Activated CD4-positive, alpha-beta T cell treated with anti-CD3 and anti-CD28 coated beads, Interleukin-2, amount 50 U/mL, for 24 hours (primary cell): ENCODE measurements at places on chromosomes 1 and 21.

- DNase-seq = no peak
These were observed 591.7 kb downstream of the SMYD3 start for GRCh38 chr1:245915406-245915805.

- no peak for DNase-seq
These were observed 20.4 kb upstream of the RCAN1 start for GRCh38 chr21:34635307-34635706.

DNA sequence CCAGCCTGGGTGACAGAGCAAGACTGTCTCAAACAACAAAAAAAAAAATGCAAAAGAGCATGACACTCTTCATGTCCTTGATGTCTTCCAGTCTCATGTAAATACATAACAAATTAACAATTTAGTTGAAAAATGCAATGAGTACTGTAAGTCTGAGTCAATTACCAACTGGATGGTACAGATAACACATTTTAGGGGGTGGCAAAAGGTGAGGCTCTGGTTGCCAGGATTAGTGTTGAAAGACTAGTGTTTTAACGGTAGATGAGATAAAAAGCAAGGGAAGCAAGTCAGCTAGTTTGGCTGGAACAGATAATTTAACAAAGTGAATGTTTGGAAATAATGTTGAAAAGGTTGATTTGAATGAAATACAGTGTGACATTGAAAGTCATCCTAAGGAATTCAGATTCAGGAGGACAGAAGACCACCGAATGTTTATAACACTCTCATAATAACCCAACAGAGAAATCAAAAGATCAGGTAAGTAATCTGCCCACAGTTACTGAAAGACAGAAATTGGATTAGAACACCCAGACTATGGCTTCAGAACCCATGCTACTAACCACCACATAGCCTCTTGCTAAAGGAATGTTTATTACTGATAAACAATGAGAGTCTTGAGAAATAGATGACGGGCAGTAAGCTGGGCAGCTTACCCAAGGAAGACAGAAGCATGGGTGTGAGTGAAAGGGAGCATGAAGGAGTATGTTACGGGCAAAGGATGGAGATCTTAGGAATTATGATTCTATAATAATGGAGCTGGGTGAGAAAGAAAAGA, 312.4 kb downstream of the HMCN1 start:
- no peak for DNase-seq

DNA sequence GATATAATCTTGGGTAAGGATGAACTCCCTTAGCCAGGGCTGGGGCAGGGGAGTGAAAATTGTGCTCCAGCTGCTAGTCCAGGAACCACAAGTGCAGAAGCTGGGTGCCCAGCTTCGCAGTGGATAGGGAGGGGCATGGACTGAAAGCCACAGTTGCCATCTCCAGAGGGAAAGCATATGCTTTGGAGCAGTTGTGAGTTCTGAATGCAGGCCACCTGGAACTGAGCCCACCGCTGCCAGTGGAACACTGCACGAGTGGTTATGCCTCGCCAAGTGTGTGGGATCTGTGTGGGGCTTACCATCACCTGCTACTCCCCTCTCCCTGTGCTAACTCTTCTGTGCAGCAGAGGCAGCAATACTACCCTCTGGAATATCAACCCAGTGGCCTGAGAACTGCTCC, 158.4 kb upstream of the DPT start:
- no peak for DNase-seq

DNA sequence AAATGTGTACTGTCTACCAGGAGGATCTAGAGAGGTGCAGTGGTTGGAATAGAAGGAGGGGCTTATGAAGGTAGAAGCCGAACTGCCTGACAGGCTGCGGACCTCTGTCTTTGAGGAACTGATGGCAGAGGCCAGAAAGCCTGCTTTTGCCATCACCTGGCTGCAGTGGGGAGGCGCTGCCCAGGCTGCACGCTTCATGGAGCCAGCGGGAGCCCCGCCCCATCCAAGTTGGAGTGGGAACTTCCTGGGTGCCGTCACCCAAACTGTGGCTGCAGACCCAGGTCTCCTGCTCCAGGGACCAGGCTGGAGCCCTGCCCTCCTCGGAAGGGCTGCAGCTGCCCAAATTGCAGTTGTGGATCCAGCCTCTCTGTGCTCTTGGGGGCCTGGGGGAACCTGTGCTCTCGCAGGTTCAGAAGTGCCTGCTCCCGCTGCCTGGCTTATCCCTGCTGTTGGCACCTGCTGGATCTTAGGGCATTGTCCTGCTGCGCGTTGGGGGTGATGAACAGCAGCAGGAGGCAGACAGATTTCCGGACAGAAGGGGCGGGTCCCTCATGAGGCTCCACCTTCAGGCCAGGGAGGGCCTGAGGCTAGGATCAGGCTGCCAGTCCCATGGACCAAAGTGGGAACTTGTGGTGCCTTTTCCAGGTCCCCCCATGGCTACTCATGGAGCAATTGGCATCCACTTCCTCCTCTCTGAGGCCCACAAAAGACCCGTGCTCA, 118.0 kb upstream of the PLPPR4 start:
- DNase-seq = no peak

DNA sequence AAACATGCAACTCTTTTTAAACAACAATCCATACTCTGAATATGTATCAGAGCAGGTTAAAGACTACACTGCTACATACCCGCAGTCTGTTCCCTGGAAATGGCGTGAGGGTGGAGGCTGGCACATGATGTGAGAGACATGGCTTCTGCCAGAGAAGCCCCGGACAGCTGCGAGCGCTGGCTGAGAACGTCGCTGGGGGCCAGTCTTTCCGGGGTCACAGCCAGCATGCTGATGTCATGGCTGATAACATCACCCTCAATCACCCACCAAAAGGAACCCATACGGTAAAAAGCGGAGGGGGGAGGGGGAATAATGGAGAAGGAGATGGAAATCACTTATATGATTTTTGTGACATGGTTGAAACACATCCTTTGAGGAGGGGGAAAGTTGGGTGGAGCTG, 29.1 kb downstream of the C1orf198 start:
- DNase-seq = no peak

DNA sequence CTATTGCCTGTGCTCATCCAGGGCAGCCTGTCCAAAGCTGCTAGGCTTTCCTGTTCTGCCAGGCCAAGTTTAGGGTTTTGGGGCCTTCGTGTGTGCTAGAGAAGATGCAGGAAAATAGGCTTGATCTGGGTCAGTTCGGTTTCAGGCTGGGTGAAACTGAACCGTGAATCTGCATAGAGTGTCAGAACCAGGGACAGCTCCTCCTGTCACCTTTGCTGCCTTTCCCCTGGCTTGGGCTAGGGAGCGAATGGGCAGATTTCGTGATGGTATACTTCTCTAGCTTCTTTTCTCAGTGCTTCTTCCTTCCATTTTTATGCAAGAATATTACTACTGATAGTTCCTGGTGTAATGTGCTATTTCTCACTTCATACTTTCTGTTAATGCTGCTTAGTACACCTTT, 6.0 kb upstream of the AGO1 start:
- no peak for DNase-seq

DNA sequence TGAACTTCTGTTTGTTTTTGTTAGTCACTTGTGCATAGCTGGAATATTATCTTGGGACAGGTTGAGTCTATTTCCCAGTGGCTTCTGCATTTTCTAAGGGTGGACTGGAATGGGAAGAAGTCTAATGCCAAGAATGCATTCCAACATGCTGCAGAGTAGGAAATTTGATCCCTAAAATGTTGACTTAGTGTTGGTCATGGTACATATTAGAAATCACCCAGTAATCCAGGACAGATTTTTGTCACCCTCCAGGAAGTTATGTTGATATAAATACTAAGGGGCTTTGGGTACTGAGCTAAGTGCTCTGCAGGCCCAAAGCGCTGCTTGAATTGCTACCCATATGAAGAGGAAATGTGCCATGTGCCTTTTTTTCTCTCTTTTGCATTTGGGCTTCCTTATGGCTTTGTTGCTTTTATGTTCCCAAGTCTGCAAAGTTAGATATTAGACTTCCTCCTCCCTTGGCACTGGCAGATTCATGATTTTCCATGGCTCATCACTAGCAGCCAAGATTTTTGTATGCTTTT, 10.0 kb downstream of the ARID1A start:
- no peak for DNase-seq

GRCh38 chr1:203089651-203090045, 3.8 kb upstream of the MYOG start:
- no peak for DNase-seq

- DNase-seq = no peak
These were observed 30.6 kb downstream of the SYT6 start for GRCh38 chr1:114122941-114123618.

GRCh38 chr1:117671781-117672501, 66.1 kb downstream of the TENT5C start:
- no peak for DNase-seq

DNA sequence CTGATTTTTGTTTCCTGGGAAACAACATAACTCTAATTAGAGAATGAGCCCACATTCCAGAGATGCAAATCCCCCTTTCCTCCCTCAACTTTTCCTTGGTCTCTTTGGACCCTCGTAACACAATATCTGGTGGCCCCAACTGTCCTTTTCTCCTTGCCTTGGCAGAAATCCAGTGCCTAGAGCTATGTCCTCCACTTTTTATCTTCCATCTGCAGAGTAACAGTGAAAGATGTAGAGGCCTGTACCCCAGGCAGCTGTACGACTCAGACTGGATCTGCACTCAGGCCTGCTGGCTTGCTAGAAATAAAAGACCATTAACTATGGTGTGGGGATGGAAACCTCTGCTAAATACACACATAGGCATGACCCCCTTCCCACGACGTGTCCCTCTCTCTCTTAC, 72.0 kb downstream of the WARS2 start:
- DNase-seq = no peak

DNA sequence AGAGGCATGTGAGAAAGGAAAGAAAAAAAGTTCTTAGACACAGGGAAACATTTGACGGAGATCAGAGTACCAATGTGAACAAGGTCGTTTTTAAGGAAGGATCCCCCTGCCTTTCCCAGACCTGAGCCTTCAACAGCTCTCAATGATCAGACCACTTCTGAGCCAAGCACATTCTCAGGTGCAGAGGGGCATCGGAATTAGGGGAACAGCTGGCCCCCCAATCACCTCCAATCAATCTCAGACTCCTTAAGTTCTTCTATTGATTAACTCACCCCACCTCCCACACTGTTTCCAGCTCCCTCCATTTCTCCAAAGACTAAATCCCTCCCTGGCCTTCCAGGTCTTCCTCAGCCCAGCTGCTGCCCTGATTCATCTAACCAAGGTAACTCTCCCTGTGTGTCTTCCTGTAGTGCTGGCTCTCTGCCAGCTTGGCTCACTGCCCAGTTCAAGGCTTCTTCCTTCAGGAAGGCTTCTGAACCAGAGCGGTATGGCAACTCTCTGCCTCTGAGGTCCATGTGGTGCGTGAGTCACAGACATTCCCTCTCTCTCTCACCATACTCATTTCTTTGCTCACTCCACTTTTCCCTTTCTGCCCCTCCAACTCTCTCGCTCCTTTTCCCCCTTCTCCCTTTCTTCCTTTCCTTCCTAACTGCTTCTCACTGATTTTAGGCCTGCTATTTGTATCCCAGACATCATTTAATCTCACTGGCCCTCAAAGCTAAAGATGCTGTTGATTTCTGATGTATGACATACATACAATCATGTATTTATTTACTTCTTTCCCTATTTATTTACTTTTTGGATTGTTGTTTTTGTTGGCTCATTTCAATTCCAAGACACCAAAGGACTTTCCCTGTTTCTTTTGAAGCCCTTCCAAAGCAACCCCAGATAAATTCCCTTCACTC, 18.1 kb downstream of the CFAP45 start:
- DNase-seq = no peak

DNA sequence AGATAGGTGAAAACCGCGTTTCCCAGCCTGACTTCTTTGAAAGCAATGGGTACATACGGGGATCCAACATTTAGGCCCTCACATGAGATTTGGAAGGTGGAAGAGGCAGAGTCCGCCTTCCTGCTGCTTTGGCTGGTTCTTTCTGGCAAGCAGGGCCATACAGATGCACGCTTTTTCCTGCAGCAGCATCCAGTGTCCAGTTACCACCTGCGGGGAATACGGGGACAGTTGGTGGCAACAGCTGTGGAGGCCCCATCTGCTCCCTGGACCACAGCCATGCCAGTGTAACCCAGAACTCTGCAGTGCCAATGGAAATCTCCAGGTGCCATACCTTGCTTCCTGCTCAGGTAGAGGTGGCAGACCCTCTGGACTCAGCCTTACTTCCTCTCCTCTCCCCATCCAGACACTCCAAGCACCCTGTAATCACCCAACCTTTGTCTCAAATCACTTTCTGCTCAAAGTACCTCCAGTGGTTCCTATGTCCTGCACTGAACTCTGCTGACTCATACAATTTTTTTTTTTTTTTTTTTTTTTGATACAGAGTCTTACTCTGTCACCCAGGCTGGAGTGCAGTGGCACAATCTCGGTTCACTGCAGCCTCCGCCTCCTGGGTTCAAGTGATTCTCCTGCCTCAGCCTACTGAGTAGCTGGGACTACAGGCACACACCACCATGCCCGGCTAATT, 68.3 kb downstream of the SLC16A1 start:
- DNase-seq = no peak

DNA sequence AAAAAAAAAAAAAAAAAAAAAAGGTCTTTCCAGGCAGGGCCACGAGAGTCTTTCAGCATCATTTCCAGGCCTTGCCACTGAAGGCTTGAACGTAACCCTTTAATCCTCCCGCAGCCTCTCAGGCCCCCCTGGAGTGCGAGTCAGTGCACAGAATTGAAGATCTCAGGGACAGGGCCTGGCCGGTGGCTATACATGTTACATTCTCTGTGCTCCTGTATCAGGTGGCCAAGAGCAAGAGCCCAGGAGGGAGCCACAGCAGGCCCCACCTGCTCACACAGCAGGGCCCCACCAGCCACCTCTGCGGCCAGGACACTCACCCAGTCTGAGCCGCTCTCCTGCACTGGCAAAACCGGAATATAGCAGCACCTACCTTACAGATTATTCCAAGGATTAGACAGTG, 34.1 kb upstream of the SLC25A33 start:
- DNase-seq = no peak

GRCh38 chr1:19567041-19567440, 77.1 kb upstream of the NBL1 start:
- no peak for DNase-seq

DNA sequence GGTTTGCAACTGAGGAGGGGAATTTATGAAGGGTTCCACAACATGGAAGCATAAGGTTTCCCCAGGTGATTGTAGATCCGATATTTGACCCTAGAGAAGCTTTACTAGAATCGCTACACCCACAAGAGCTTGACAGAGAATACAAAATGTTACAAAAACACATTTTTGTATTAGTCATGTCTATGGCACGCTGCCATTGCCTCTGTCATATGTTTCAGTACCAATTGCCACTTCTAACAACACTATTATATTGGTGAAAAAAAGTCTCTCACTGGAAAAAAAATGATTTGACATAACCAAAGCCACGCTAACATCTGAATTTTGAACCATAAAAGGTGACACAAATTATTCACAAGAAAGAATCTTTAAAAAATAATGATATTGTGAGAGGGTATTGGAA, 214.5 kb downstream of the KCNT2 start:
- no peak for DNase-seq
